Eye (tissue), 1 donor: ENCODE measurements at places on chromosomes 12 and 14.

DNA sequence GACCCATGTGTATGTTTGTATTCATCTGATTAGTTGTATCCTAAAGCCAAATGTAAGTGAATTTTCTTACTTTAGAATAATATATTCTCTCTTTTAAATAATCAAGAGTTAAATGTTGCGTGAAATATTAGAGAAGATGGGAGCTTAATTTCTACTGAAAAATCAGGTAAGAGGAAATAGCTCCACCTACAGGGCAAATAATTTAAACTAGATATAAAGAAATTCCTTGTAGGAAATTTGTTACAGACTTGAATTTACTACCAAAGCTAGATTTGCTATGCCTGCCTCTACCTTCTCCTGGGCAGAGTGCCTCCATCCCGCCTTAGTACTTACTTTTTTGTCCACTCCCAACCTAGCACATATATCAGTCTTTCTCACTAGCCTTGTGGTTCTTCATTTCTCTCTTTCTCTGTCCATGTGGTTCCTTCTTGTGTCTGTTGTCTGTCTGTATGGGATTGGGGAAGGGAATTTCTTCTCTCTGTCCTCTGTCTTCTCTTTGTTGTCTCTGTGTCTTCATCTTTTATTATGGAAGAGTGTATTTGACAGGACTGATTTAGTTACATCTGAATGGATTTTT lies 44.7 kb downstream of the PALS1 start:
- DNase-seq: peak; percentile 79

GRCh38 chr14:97056086-97056485 lies 258.9 kb downstream of the VRK1 start:
- peak; percentile 29 for DNase-seq

DNA sequence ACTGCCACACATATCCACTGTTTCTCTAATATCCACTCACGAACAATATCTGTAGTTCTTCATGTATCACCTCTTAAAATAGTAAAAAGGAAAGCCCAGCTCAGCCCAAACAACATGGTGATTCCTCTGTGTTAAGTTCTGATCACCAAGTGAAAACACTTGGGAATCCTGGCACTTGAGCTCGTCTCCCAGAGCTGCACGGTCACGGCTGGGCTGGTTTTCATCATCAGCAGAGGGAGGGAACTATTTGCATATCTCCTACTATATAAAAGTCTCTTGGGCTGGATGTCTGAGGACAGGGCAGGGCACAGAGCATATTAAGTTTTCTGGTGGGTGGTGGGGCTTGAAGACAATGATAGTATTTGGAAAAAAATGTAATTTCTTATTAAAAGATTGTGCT lies 870.6 kb downstream of the TMEM121 start:
- DNase-seq: no peak

GRCh38 chr12:21350975-21351374 lies 16.3 kb upstream of the SLCO1A2 start:
- DNase-seq: no peak

GRCh38 chr12:28865776-28866175 lies 283.3 kb upstream of the FAR2 start:
- no peak for DNase-seq

DNA sequence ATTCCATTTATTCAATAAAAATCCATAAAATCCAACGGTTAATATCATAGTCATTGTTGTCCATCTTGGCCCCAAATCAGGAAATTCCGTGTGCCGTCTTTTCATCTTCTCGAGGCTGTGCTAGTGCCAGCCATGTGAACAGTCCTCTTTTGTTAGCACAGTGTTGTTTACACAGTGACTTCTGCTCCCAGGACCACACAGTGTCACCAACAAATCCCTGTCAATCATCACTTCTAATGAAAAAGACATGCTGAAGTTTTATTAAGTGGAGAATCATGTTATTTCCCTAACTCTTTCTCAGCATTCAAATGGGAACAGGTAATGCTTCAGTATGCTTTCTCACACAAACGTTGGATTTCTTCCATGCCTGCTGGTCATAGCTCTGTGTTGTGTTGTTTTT lies 1.9 kb upstream of the SLCO1A2 start:
- DNase-seq: no peak

DNA sequence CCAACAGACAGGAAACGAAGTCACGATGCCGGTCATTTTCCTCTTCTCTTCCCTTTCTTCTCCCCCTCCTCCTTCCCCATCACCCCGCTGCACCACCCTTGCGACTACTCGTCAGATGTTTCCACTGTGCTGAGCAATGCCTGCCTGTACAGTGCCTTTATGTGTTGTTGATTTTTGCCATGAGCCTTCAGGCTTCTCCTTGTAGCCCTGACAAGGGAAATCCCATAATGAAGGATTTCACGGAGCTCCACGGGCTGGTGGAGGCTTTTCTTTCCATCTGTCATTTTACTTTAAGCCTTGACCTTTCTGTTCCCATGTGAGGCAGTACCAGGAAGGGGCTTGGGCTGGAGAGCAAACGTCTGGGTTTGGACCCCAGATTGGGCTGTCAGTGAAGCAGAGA lies 28.7 kb upstream of the CCND2 start:
- DNase-seq: peak; percentile 57

DNA sequence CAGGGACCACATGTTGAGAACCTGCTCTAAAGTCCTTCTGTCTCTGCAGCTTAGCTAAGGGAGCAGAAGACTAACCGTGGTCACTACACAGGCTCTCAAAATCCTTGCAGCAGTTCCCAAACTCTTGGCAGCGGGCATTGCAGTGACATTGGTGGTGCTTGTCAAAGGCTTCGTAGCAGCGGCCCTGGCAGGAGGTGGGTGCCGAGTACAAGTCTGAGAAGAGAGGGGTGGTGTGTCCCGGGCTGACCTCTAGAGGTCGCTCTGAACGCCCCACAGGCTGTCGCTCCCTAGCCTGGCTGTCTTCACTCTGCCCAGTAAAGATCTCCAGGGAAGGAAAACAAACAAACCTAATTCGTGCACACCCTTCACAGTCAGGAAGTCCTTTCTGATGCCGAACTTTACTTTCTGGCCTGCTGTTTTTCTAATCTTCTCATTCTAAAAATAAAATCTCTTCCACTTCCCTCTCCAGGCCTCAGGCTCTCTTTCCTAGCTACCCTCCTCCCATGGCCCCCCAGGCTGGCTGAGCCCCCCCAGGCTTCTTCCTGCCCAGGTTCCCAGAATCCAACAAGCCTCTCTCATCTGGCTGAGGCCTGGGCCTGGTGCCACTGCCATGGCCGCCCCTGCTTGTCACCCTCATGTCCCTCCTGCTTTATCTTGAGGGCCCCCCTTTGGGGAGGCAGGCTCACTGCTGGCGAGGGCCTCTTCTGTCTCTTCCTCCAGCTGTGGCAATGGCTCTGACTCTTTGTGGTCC lies 7.7 kb downstream of the ENDOU start:
- peak; percentile 85 for DNase-seq

- DNase-seq: no peak
These were observed 7.8 kb upstream of the PHC1 start for GRCh38 chr12:8906266-8907180.

DNA sequence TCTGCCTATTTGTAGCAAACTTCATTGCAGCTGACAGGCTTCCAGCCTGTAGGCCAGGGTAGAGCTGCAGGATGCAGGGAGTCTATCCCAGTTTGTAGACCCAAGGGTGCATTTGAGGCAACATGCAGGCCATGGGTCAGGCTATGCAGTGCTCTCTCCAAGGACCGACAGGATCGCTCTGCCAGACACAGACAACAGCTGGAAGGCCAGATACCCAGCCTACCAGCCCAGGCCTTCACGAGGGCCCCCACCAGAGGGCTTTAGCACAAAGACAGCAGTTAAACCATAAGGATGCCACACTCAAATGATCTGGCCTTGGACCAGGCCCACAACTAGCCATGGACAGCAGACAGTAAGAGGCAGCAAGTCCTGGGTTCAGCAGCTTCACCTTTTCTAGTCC lies 10.3 kb downstream of the KCTD10 start:
- DNase-seq: no peak

GRCh38 chr12:24915501-24915900 lies 33.4 kb downstream of the BCAT1 start:
- no peak for DNase-seq

- no peak for DNase-seq
These were observed 47.5 kb downstream of the PAH start for GRCh38 chr12:102869571-102869970.

- no peak for DNase-seq
These were observed 25.6 kb upstream of the PTHLH start for GRCh38 chr12:27998170-27998569.

DNA sequence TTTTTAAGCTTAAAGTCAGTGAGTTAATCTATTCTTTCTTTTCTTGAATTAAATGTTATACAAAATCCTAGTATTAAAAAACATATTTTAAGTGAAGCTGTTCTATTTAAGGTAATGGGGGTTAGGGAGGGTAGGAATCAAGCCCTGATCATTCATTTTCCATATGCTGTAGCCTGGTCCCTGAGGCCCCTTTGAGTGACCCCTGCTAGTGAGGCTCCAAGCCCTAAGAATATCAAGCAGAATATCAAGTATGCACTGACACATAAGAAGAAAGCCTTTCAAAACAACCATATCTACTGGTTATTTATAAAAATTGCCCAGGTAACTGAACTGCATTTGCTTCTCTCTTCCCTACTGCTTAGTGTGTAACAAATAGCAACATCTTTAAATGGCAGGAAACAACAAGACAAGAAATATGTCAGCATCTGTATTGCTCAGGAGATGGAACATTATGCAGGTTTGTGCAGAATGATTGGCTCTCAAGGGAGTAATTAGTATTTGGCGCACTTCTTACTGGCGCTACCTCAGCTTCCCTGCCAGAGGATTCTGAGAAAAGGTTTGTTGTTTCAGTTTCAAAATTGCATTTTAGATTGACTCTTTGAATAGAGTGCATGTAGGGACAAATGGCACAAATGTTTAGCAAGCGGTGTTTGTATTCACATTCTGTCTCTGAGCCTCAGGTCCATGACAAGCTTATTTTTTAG lies 223.0 kb downstream of the DUSP6 start:
- DNase-seq: no peak

GRCh38 chr12:11756523-11756922 lies 107.0 kb downstream of the ETV6 start:
- no peak for DNase-seq

- no peak for DNase-seq
These were observed 74.3 kb downstream of the RFLNA start for GRCh38 chr12:124369055-124369826.

DNA sequence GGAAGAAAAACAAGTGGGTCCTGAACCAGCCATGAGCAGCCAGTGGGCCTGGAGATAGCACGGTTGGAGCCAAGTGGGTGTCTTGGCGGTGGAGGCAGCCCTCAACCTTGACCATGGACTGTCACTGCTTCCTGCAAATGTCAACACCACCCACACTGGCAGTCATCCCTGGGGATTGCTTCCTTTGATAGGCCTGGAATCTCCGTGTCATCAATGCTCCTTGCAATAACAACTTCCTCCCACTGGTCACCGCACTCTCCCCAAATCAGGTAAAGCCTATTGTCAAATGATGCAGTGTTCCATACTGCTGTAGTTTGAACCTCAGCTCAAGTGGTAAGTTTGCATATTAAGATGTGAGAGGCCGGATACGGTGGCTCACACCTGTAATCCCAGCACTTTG lies 129.1 kb downstream of the NTF3 start:
- DNase-seq: no peak

DNA sequence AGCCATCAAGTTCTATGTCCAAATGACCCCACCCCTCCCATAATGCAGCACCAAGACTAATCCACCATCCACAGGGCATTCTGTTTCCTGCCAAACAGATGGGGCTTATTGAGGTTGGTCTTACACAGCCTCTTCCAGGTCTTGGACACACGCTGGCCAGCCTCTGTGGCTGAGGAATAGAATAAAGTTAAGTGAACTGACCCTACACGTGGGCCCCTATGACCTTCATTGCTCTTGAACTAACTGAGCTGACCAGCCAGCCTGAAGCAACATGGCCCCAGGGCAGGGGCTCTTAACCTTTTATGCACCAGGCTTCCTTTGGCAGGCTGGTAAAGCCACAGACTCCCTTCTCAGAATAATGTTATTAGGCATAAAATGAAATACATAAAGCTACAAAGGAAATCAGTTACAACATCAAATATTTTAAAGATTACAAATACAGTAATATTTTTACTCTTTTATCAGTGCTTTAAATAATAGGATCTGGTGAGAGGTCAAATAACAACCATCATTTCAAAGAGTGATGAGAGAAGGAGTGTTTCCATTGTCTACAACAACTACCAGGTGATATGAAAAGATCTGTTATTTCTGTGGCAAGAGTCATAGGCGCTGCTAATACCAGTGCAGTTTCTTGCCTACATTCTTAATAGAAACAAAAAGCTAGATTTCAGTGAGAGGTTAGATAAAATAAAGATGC lies 192.9 kb upstream of the NUDT4 start:
- DNase-seq: no peak
